Right atrium auricular region (tissue), 2 donors: ENCODE measurements at places on chromosomes 7 and 10. TPM values are rescaled to one million over a fixed set of nuclear protein-coding genes. Genes with fewer than 3 reads are reported as not detected.

GRCh38 chr7:137848095-137848494 lies 1.3 kb upstream of the DGKI start:
- peaks cover 15% of the 10 kb centered on the region for H3K4me1 ChIP-seq
- no peak overlapping the region for H3K4me3 ChIP-seq
- H3K36me3 ChIP-seq: peaks cover 7% of the 10 kb centered on the region
- H3K27me3 ChIP-seq: no peaks in the 10 kb centered on the region
- no peak overlapping the region for H3K27ac ChIP-seq

- H3K27ac ChIP-seq: no peak overlapping the region
- no peaks in the 10 kb centered on the region for H3K4me1 ChIP-seq
- no peaks in the 10 kb centered on the region for H3K27me3 ChIP-seq
- no peak for DNase-seq
- peaks cover 15% of the 10 kb centered on the region for H3K36me3 ChIP-seq
Measured at GRCh38 chr7:90225181-90225580, 13.6 kb downstream of the STEAP2 start.

DNA sequence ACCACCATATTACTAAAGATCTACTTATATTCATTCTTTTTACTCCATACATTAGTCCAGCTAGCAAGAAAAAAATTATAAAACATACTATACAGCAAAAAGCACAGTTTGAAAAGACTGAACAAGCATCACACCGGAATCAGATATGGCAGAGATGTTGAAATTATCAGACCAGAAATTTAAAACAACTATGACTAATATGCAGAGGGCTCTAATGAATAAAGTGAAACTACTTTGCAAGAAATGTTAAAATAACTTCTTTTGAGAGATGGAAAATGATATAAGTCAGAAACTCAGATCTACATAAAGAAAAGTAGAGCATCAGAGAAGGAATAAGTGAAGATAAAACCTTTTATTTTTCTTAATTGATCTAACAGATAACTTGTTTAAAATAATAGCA lies 50.9 kb downstream of the SGCE start:
- no peaks in the 10 kb centered on the region for H3K4me1 ChIP-seq
- DNase-seq: no peak
- H3K27me3 ChIP-seq: no peaks in the 10 kb centered on the region
- no peaks in the 10 kb centered on the region for H3K36me3 ChIP-seq
- H3K4me3 ChIP-seq: no peak overlapping the region
- no peak overlapping the region for H3K27ac ChIP-seq

DNA sequence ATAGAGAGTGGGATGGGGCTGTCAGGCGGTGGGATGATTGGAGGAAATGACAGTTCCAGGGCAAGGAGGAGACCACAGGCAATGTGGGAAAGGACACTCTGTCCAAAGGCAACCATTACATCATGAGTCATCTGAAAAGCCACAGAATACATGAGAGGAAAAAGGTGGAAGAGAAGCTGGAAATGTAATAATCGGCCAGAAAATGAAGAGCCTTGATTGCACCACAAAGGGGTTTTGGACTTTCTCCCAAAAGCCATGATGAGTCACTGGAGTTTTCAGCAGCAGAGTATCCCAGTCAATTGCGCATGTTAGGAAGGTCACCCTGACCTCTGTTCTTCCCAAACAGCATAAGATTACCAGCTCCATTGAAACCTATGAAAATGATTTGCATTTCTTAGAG lies 222.0 kb downstream of the LHFPL3 start:
- H3K4me3 ChIP-seq: no peak overlapping the region
- H3K4me1 ChIP-seq: no peaks in the 10 kb centered on the region
- no peaks in the 10 kb centered on the region for H3K27me3 ChIP-seq
- no peak overlapping the region for H3K27ac ChIP-seq
- DNase-seq: no peak

DNA sequence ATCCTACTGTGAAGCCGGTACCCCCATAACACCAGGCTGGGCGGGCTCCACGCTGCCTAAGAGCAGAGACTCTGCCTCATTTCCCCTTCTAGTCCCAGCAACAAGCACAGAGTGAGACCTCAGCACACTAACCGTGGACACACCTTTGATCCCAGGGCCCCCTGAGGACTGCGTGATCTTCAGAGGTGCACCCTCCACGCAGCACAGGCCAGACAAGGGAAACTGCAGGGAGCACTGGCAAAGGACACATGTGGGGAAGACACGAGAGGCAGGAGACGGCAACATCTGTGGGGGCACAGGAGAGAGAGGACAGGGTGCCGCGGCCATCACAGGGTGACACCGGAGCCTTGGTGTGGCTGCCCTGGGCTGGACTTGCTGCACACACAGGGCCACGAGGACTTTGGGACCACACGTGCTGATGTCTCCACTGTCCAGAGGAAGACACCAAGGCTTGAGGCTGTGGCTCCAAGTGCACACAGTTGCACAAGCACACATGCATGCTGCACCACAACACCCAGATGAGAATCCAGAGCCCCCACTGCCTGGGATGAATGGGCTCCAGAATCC lies 128.8 kb downstream of the PTPRN2 start:
- no peak overlapping the region for H3K4me3 ChIP-seq
- H3K27ac ChIP-seq: no peak overlapping the region
- no peaks in the 10 kb centered on the region for H3K36me3 ChIP-seq
- H3K27me3 ChIP-seq: no peaks in the 10 kb centered on the region
- H3K4me1 ChIP-seq: no peaks in the 10 kb centered on the region

DNA sequence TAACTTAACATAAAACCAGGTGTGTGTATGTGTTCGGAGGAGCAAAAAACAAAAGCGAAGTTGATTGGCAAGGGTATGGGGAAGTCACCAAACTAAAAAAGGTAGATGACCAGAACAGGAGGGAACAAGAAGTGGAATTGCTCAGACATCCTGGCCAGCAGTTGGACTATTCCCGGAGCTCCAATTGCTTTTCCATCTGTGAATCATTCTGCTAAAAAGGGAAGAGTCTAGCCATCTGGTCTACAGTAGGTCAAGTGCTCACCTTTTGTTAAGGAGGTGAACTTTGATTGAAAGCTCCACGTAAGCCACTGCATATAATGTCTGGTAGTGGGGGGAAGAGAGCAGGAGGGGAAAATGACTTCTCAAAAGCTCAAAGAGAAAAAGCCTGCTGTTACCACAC lies 50.0 kb upstream of the BET1 start:
- DNase-seq: no peak
- no peak overlapping the region for H3K27ac ChIP-seq
- no peaks in the 10 kb centered on the region for H3K4me1 ChIP-seq

GRCh38 chr10:36679554-36679953 lies 445.8 kb upstream of the ANKRD30A start:
- H3K4me3 ChIP-seq: no peak overlapping the region
- no peak for DNase-seq
- H3K27ac ChIP-seq: no peak overlapping the region

DNA sequence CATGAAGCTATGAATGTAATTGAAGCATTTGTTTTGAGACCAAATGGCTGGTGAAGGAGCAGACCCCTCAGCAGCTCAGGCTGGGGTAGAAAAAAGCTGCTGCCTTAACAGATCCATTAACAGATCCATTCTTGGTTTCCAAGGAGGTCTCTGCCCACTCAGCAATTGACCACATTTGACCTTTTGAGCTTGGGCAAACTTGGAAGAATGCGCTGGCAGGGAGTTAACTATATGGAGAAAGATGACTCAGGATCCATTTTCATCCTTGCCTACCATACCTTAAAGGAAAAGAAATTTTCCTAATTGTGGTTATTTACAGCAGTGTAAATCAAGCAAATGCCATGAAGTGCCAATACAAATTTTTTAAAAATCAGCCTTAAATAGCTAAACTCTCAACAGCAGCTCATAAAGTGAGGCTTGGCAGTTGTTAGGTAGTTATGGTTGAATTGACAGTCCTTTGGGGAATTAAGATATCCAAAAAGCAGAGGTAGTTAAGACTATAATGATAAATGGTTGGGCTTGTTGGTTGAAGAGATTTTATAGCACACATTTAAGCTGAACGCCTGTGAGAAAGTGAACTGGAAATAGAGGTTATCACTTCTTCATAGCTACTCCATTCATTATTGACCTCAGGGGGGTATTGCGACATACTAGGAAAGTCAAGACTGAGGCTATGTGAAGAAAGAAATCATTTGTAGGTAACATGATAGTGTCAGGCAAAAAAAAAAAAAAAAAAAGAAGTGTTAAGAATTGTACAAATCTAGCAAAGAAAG lies 83.9 kb downstream of the MKX start:
- H3K4me1 ChIP-seq: no peaks in the 10 kb centered on the region
- DNase-seq: no peak
- no peaks in the 10 kb centered on the region for H3K27me3 ChIP-seq
- no peak overlapping the region for H3K4me3 ChIP-seq

DNA sequence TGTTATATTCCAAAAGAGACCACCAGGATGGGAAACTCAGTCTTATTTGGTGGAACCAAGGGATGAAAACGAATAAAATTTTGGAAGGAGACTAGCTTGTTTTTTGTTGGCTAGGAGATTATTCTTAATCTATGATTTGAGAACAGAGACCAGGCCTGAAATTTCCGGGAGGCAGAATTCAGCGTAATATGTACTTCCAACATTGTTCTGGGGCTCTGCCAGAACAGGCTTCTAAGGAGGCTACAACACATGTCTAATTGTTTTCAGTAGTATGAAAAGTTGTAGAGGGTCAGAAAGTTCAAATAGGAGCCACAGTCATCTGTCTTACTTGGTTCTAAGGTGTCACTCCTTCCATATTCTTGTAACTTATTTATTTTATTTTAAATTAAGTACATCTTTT lies 1.7 kb downstream of the DDX21 start:
- H3K4me1 ChIP-seq: peaks cover 35% of the 10 kb centered on the region
- peaks cover 25% of the 10 kb centered on the region for H3K36me3 ChIP-seq
- H3K4me3 ChIP-seq: peak overlapping the region; percentile 86
- H3K27ac ChIP-seq: no peak overlapping the region
- no peak for DNase-seq
- H3K27me3 ChIP-seq: no peaks in the 10 kb centered on the region

DNA sequence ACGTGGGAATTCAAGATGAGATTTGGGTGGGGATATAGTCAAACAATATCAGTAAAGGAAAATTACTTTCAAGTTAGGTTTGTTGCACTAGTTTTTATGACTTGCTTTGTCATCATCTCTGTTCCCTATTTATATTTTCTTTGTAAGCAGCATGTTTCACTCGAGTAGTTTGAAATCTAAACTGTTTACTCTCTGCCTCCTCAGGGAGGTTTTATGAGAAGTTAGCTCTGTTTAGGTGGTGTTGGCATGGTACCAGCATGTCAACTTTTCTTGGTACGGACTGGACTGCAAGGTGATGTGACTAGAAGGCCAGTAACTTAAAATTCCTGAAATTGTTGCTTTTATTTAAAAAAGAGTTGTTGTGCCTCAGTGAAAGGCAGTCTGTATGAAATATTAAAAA lies 59.2 kb upstream of the MTPN start:
- no peaks in the 10 kb centered on the region for H3K27me3 ChIP-seq
- peak overlapping the region; percentile 95 for H3K27ac ChIP-seq
- H3K4me1 ChIP-seq: peaks cover 29% of the 10 kb centered on the region
- no peak overlapping the region for H3K4me3 ChIP-seq
- H3K36me3 ChIP-seq: no peaks in the 10 kb centered on the region

DNA sequence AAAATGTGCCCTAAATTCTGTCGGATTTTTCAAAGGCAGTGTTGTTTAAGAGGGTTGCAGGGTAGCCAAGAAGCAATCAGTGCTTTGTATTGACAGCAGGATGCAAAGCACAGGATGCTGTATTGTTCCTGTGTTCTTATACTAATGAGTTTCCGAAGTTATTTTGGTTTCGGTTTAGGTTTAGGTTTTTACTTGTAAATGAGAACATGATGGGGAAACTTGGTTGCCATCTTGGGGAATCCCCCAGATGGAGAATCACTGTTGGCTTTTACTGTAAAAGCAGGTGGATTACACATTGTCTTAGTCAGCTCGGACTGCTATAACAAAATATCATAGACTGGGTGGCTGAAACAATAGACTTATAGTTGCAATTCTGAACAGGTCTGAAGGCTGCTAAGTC lies 72.1 kb downstream of the INHBA start:
- no peaks in the 10 kb centered on the region for H3K36me3 ChIP-seq
- no peak overlapping the region for H3K4me3 ChIP-seq
- H3K27me3 ChIP-seq: no peaks in the 10 kb centered on the region
- DNase-seq: no peak

- peak overlapping the region; percentile 96 for H3K27ac ChIP-seq
- peak overlapping the region; percentile 85 for H3K4me3 ChIP-seq
- no peaks in the 10 kb centered on the region for H3K27me3 ChIP-seq
- peaks cover 6% of the 10 kb centered on the region for H3K36me3 ChIP-seq
Measured at GRCh38 chr7:30594048-30594539, 584 bp upstream of the GARS1 start.

GRCh38 chr10:19546224-19546623 lies 270.0 kb upstream of the PLXDC2 start:
- no peaks in the 10 kb centered on the region for H3K4me1 ChIP-seq
- no peak overlapping the region for H3K4me3 ChIP-seq
- H3K27me3 ChIP-seq: no peaks in the 10 kb centered on the region
- no peaks in the 10 kb centered on the region for H3K36me3 ChIP-seq

DNA sequence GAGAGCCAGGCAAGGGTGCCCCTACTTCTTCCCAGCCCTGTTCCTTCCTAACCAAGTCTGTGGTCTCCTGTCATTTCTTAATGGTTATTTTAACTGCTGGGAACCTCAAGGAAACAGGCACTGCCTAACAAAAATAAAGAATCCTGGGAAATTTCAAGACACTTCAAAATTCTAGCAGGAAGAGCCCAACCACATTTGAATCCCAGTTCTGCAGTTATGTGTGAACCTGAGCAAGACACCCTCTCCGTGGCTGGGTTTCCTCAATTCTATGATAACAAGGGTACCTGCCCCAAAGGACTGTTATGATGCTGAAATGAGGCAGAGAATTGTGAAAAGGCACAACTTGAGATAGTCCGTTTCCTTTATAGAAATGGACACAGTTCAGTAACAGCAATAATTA lies 36.2 kb upstream of the DUSP5 start:
- no peak overlapping the region for H3K4me3 ChIP-seq
- H3K27me3 ChIP-seq: no peaks in the 10 kb centered on the region
- H3K36me3 ChIP-seq: no peaks in the 10 kb centered on the region

DNA sequence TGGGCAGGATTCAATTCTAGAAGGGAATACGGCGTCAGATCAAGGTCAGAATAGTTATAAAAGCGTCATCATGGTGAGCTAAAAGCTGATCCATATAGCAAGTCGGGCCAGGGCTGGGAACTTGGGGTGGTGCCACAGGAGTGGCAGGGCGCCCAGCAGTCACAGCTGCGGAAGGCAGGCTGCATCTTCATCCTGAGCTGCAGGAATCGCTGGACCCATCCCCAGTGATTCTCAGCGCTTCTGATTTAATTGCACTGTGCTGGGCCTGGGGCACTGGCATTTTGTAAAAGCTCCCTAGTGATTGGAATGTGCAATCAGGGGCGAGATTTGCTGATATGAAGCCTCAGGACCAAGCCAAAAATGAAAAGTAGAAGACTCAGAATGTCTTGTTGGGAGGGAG lies 135.3 kb downstream of the CTTNBP2 start:
- H3K36me3 ChIP-seq: peaks cover 21% of the 10 kb centered on the region
- no peak overlapping the region for H3K4me3 ChIP-seq
- H3K27me3 ChIP-seq: no peaks in the 10 kb centered on the region
- DNase-seq: no peak

GRCh38 chr7:130926001-130926691 lies 192.1 kb upstream of the KLF14 start:
- no peak overlapping the region for H3K4me3 ChIP-seq
- no peak for DNase-seq
- H3K27me3 ChIP-seq: no peaks in the 10 kb centered on the region

SFXN4 gene
- total RNA-seq: 49.6 TPM

TRIM50 gene
- total RNA-seq: not detected

OR2A5 gene
- total RNA-seq: not detected

GPR141 gene
- 0.55 TPM for total RNA-seq

RPEL1 gene
- not detected for total RNA-seq

CALD1 gene
- 157 TPM for total RNA-seq

HTR5A gene
- total RNA-seq: not detected

WDFY4 gene
- 0.70 TPM for total RNA-seq

MBL2 gene
- not detected for total RNA-seq

DLG5 gene
- 20.4 TPM for total RNA-seq
